GM12878 (cell line): ENCODE measurements at places on chromosomes 7 and 10. TPM values are rescaled to one million over a fixed set of nuclear protein-coding genes. Genes with fewer than 3 reads are reported as not detected.

Gene CCDC126
- polyA plus RNA-seq, result 36.2 and 38.7 TPM in 2 replicates

Gene TMEM26
- not detected in 2 replicates for polyA plus RNA-seq

Gene TLX1
- polyA plus RNA-seq, result not detected in 2 replicates

Gene GRM8
- polyA plus RNA-seq, result 0.20 TPM in 1 of 2 replicates, not detected in the other

Gene SH2B2
- 0.83 and 1.4 TPM in 2 replicates for polyA plus RNA-seq

Gene MYL10
- polyA plus RNA-seq, result not detected in 2 replicates

DNA sequence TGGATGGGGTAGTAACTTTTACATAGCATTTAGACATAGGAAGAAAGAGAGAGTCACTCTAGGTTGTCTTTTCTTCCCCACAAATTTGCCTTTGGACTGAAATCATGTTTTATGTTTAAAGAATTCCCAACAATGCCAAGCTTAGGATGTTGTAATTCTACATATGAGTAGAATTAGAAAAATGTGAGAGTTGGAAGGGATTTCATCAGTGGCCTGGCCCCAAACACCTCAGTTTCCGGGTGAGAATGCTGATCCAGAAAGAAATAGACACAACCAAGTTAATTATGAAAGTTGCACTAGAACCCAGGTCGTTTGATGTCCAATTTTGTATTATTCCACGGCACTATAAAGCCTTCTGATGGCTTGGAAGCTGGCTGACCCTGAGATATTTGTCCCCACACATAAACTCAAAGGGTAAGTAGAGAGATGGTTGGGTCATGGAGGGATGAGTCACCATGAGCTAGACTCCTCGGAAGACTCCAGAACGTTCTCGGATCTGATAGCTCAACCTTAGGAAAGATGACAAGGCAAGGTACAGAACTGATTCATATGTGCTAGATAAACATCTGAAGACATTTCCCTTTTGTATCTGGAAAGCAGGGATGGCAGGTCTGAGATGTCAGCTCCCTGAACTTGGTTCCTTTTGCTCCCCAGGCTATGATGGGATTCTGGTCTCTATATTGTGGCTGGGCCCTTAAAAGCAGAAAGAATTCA is 48.8 kb upstream of the SLC35B4 start:
- DNase-seq, result no peak

DNA sequence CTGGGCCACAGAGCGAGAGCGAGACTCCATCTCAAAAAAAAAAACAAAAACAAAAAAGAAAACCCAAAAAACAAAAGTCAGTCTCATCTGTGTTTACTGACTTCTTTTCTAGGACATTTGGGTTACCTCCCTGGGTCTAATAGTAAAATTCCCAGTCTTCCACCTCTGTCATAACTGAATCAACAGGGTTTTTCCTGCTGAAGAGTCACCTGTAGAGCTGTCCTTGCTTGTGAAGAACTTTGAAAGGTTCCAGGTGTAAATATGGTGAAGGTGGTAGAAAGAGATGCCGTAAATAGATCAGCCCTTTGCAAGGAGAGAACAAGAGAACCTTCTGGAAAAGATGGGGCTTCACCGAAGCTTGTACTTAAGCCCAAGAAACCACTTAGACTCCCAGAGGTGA is 112.7 kb upstream of the BTBD16 start:
- DNase-seq, result no peak

DNA sequence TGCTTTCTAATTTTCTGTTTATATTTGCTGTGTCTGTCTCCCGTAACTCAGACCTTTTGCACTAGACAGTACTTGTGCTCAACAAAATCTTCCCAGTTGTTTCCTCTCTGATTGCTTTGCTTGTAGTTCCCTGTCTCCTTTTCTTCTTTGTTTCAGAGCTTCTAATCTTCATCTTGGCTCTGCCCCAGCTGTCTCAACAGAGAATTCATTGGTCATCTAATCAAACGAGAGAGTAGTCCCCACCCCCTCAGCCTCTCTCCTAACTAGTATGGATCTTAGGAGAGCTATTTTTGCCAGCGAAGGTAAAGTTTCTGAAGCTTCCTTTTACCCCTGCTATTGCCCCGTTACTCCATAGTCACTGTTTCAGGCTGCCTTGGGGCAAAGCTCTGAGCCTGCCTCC is 32.8 kb downstream of the SLC26A4 start:
- DNase-seq, result no peak

DNA sequence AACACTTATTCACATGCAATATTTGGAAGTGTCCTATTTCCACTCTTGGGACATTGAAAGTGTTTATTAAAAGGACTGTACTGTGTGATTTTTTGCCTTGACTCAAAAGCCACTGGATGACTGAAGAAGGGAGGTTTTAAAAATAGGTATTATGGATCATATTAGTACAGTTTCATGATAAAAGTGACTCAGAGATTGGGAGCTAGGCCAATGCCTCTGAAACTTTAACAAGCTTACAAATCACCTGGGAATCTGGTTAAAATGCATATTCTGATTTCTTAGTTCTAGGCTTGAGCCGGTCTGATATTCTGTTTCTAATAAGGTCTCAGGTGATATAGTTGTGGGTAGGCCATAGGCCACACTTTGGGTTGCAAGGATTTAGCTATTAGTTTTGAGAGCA is 191.2 kb downstream of the PLXDC2 start:
- DNase-seq, result no peak

DNA sequence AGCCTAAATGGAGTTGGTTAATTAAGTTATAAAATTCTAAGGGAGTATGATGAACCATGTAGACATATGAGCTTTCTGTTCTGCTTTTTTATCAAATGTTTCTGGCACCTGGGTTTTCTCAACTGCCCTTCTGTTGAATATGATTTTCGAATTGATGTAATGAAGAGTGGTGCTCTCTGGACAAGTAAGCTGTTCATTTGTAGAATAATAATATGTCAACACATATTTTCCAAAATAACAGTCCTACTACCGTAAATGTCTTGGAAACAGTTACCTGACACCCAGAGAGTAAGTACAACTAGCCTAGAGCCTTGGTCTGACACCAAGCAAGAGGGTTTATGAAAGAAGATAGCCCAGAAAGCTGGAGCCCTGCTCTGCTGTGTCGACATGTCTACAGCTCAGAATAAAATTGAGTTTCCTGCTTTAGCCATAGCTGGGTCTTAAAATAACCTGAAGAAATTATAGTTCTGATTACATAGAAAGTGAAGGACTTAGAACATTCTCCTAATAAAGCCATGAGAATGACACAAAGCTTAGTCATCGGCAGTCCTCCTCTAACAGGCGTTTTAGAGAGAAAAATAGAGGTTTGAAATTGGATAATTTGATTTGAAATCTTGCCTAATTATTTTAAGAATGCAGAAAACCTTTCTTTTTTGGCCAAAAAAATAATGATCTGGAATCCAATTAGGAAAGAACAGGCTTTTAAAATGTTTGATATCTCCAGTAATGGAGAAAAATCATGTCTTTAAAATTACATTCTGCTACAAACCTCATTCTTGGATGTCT is 25.1 kb downstream of the HDAC9 start:
- DNase-seq, result no peak

DNA sequence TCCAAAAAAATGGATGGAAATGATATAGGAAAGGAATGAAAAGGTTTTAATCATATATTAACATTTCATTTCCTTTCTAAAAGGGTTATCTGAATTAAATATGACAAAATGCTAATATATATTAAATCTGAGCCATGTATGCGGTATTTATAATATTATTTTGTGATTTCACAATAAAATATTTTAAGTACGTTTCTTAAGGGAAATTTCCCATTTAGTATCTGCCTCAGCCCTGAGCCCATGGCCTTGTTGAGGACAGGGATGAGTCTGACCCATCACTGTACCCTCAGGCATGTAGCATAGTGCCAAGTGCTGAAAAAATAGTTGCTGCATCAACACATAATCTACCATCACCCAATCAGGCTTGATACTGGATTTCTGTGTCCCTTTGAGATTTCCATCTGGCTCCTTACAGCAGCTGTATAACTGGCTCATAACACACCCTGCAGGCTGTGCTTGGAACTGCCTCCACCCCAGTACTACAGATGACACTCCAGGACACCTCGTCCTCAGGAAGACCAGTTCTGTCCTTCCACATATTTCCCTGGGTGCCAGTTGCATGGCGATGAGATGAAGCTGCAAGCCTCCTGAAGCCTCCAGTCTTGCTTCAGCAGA is 59.4 kb upstream of the ASAH2 start:
- no peak for DNase-seq

DNA sequence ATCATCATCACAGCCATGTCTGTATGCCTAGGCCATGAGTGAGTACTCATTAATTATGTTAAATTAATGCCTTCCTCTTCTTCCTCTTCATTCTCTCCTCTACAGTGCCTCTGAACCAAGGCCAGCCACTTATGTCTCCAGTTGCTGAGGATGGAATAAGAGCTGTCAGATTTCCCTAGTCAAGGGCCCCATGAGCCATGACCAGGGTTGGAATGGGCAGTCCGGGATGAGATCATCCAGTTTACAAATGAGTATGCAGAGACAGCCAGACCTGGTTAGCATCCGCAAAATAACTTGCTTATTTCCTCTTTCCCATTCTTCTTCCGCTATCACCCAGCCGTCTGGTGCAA is 342.7 kb downstream of the GRID1 start:
- DNase-seq, result no peak

- no peak for DNase-seq
Measured at GRCh38 chr7:24864214-24864817, 107.1 kb upstream of the GSDME start.

GRCh38 chr7:9507290-9507689 is 1073.9 kb downstream of the NXPH1 start:
- no peak for DNase-seq

- no peak for DNase-seq
Measured at GRCh38 chr10:126876456-126876855, 28.8 kb upstream of the DOCK1 start.

DNA sequence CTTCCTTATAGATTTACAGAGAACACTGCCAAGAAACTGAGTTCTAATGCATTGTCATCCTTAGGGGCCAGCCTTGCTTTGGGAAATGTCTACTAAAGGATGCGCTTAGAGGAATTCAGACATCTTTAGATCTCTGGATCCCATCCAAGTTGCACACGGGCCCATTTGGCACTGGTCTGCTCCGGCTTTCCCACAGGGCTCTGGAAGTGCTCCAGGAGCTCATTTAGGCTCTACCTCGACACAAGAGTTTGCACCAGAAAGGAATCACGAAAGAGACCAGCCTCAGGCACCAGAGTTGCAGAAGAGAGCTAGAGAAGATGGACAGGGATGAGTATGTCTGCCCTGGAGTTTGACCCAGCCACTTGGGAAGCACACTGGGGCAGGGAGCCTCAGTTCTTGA is 150.1 kb upstream of the TMEM72 start:
- no peak for DNase-seq

DNA sequence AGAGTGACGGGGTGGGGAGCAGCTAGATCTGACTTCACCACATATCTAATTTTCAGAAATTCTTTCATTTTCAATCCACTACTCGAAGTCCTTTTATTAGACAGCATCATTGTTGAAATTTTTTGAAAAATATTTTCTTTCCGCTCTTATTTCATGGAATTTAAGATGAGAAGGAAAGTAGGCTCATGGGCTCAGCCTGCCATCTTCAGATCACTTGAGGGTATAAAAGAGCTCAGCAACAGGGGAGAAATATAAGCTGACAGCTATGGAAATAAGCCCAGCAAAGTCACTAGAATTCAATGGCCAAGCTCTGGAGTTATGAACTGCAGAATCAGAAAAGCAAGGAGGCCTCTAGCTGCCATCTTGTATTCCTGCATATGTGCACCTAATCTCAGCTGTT is 389.1 kb downstream of the XPNPEP1 start:
- no peak for DNase-seq

- DNase-seq, result no peak
Measured at GRCh38 chr7:34747176-34747781, 89.3 kb downstream of the NPSR1 start.

GRCh38 chr7:69105092-69105491 is 493.2 kb upstream of the AUTS2 start:
- no peak for DNase-seq

DNA sequence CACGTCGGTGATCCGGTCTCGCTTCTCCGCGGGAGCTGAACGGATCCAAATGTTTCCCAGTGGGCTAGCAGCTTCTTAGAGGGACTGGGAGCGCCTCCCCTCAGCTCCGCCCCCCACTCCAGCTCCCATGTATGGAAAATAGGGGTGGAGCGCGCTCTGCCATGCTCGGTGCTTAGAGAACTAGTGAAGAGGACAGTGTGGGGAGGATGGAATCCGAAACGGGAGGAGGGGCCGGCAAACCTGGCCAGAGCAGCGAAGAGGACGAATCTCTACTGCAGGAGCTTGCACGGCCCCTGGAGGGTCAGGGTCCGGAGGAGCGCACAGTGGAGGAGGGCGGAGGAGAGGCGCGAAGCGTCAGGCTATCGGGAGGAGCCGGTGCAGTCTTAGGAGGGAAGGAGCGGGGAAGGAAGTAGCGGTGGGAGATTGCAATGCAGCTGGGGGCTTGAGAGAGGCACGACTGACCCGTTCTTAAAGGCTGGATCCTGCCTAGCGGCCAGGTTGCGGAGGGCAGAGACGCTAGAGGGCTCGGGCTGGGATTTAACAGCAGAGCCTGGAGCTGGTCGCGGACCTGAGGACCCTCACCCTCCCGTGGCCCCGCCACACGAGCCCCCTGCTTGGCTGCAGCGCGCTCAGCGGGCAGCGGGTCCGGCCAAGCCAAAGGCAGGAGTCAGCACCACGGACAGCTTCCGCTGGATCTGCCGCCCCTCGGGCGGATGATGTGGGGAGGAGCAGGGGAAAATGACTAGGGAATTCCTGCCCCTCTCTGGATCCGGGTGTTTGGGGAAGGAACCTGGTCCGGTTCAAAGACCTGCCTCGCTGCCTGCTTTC is at the start of gene PRLHR:
Gene PRLHR (minus strand): TSS at position 51 of the 828 bp plus-strand sequence. CDS start 404 bp downstream, outside the sequence.
- DNase-seq, result no peak

GRCh38 chr7:37281368-37282092 is 167.1 kb downstream of the ELMO1 start:
- DNase-seq, result no peak
